ENCODE measurements at places on chromosomes 5 and 9.

DNA sequence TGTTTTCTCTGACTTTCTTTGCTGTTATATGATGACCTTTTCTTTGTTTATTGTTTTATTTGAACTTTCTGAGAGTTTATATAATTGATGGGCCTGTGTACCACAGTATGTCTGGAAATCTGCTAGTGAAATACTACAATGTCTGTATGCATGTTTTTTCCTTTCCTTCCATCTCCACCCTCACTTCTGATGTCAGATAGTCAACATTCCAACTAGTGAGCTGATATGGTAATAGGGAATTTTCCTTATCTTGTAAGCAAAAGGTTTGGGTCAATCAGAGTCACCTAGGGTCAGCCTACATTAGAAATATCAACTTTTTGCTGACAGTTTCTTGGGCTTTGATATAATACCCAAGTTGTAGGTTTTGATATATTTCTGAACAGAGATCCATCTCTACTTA, 103.2 kb downstream of the MAT2B start:
- no peak for DNase-seq

GRCh38 chr5:129781594-129781993, 33.7 kb downstream of the MINAR2 start:
- DNase-seq = no peak

- DNase-seq = peak; percentile 31
Observed at GRCh38 chr5:135497971-135498636, 37.7 kb downstream of the NEUROG1 start.

GRCh38 chr5:55226934-55227663, at the start of gene MCIDAS:
TSS of gene MCIDAS (minus strand) at chr5:55227315. CDS start at chr5:55227138, 177 bp downstream.
- DNase-seq = peak; percentile 48

DNA sequence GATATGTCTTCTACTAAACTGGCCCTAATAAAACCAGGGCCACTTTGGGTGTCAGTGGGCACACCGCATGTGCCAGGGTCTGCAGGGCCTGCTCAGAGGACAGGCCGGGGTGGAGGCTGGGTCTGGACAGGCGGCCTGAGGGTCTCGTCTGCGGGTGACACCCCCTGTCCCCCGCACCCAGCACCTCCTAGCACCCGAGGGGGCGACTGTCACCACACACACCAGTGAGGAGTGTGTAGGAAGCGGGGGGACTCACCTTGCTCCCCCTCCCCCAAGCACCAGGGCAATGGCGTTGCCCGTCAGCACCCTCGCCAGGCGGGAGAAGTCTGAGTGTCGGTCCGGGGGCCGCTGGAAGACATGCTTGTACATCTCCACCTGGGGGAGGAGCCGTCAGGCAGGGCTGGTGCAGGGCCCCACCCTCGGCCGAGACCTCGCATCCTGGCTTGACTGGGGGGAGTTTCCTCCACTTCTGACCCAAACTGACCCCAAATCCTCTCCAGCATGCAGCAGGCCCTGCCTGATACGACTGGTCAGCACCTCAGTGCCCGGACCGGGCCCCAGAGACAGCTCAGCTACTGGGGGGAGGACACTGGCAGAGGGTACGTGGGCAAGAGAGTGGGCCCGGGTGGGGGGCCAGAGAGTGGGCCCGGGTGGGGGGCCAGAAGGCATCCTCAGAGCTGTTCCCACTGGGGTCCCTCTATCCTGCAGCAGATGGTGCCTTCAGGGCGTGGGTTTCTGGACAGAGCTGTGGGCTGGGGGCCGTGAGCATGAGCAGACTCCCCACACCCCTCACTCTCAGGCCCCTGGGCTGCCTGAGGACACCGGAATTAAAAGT, 18.9 kb upstream of the NSMF start:
- no peak for DNase-seq

- no peak for DNase-seq
Observed at GRCh38 chr9:88189371-88189770, 51.1 kb upstream of the SPATA31C2 start.

DNA sequence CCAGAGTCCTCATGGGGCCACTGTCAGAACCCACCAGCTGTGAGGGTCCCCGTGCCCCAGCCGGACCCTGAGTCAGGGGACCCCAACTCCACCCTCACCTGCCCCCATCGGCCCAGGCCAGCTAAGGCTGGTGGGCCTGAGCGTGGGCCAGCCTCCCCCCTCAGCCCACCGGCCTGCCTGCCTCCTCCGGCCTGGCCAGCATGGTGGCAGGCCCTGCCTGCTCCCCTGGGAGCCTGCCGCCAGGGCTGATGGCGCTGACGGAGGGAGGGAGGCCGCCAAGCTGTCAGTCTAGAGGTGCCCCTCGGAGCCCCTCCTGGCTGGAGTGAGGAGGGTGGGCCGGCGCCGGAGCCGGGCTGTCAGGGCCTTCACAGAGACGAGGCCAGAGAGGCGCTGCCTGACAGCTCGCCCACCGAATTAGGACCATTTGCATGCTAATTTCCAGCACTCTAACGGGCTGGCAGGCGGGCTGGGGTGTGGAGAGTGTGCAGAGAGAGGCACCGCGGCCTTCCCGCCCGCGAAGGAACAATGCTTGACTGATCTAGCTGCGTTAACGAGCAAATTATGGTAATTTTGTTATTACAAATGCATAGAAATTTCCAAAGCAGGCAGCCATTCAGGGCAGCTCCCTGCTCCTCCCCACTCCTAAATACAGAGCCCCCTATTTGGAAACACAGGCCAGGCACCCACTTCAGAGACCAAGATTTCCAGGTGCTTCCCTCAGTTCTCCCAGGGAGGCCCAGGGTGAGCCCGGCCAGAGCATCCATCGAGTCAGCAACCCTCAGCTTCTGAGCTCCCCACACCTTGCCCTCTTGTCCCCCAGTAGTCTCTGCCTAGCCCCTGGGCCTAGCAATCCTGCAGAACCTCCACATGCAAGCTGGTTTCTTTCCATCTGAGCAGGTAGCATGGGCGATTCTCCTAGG, 169.3 kb downstream of the PAX5 start:
- DNase-seq = no peak

DNA sequence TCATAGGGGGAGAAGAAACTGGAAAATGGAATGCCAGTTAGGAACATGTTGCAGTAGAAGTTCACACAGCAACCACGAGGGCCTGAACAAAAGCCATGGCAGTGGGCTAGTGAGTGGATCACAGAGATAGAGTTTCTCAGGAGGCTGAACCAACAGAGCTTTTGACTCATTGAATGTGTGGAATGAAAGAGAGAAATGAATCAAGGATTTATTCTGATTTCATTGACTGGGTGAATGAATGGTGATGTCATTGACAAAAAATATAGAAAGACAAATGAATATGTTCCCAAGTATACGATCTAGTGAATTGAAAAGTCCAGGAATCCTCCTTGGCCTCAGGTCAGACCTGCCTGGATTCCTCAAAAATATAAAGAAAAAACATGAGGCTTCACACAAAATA, 99.2 kb downstream of the ZNF462 start:
- no peak for DNase-seq

GRCh38 chr9:97518909-97519307, 17.4 kb downstream of the TMOD1 start:
- DNase-seq = peak; percentile 52

- no peak for DNase-seq
Observed at GRCh38 chr5:151153766-151154272, 3.8 kb downstream of the ANXA6 start.

GRCh38 chr9:130030651-130031127, 12.3 kb downstream of the FNBP1 start:
- no peak for DNase-seq

GRCh38 chr5:151471276-151471675, 23.9 kb downstream of the SLC36A1 start:
- no peak for DNase-seq

DNA sequence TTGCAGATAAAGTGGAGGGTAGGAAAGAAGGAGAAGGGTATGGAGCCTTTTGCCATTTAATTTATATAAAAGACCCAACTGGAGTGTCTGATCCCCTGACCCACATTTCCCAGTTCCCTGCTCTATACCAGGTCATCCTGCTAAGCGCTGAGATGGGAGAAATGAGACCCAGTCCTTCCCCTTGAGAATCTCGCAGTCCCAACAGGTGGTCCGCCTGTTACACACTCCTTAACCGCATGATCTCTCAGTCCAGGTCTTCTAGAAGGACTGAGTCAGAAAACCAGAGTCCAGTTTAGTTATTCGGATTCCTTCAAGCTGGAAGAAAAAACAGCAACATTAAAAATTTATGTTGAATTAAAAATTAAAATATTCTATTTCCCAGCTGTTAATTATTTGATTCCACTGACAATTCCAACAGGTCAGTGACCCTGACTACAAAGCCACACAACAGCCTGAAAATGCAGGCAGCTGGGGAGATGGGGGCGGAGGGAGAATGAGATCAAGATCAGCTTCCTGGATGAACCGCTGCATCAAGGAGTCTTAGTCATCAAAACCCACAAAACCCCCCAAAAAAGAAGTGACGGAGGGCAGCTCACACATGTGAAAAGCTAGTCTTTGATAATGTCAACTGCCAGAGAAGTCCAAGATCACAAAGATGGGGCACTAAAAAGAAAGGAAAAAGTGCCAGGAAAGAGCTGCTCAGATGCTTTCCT, 44.0 kb downstream of the GGTA1 start:
- DNase-seq = no peak

DNA sequence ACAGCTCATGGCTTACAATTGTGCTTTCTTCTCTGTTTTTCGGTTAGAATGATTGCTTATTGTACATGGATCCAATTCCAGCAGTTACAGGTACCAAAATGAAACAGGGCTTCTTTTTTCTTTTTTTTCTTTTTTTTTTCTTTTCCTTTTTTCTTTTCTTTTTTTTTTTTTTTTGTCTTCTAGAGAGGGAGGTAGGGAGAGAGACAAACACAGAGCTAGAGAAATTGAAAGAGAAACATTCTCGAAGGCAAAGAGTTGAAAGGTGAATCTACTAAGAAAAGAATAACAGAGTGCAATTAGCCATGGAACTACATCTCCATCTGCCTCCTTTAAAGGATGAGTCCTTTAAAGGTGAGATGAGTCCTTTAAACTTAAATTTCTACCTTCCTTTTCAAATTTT, 1.0 kb upstream of the EDIL3 start:
- DNase-seq = no peak

GRCh38 chr5:139751236-139751635, 44.4 kb upstream of the PSD2 start:
- DNase-seq = no peak

GRCh38 chr9:116342061-116342460, 188.5 kb downstream of the PAPPA start:
- no peak for DNase-seq

GRCh38 chr5:141916522-141916921, 7.1 kb upstream of the DELE1 start:
- DNase-seq = no peak

DNA sequence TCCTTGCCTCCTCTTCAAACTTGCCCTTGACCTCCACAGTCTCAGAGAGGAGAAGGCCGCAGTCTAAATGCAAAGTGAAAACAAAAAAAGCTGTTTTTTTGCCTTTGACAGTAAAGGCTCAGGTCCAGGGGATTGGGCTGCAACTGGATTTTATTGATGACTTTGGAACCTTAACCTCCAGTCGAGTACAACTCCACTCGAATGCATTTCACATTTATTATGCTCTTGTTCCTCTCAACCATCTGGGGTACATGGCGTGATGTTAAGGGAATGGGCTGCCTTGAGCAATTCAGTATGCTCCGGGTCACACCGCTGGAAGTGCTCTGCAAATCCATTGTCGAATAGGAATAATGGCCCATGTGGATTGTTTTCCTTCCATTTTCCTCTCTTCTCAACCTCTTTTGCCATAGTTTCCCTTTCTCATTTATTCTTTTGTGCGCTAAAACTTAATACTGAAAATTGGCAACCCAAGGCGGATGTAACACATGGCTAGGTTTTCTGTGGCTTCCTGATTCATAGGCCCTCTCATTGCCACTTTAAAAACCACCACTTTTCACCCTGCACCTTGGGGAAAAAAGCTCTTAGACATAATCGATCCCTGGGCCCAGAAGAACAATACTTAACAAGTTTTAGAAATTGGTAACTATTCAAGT, 34.3 kb downstream of the ITK start:
- DNase-seq = no peak

DNA sequence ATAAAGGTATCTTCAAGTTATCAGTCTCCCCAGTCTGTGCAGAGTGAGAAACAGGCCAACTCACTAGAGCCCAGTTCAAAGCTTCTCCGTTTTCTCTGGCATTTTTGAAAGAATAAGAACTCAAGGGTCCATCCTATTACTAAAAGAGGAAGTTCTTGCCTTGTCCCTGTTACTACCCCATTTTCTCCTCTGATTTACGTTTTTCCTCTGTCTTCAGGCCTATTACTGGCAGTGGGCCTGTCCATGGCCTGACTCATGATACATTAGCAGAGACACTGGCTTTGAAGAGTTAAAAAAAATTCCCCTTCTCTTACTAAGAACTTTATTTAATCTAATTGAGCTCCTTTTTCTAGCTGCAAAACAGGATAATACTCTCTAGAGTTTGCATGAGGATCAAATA, 624.0 kb upstream of the KLF4 start:
- no peak for DNase-seq

- peak; percentile 95 for DNase-seq
Observed at GRCh38 chr5:60339691-60340201, 360.2 kb downstream of the DEPDC1B start.

DNA sequence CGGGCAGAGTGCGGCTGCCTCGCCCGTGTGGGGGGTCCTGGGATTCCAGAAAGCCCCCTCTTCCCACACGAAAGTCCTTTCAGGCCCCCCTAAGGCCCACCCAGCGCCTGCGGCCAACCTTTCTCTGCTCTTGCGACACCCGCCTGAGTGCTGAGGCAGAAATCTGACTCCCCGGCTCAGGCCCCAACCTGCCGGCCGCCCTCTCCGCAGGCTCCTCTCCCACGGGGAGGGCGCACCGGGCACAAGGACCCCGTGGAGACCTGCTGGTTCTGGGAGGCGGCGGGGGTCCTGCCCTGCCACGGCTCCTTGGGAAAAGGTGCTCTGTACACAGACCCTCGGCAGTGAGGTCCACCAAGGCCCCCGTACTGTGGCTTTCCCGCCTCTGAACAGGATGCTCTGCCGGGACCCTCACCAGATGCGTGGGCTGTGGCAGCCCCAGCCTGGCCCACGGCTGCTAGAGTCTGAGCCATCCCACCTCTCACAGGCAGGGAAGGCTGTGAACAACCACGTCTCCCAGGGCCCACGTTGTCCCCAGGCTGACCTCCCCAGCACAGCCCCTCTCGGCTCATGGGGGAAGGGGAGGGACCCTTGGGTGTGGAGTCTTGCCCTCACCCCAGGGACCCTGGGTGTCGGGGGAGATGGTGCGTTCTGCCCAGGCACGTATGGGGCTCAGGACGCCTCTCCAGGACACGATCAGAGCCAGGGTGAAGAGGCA, 41.5 kb upstream of the EGFL7 start:
- DNase-seq = no peak

DNA sequence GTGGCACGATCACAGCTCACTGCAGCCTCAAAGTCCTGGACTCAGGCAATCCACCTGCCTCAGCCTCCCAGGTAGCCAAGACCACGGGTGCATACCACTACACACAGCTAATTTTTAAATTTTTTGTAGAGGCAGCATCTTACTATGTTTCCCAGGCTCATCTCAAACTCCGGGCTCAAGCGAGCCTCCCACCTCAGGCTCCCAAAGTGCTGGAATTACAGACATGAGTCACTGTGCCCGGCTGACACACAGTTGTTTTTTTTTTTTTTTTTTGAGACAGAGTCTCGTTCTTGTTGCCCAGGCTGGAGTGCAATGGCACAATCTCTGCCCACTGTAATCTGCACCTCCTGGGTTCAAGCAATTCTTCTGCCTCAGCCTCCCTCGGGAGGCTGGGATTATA, 70.1 kb upstream of the CNOT6 start:
- DNase-seq = no peak
